NK-92 treated with Interleukin-12 subunit alpha and Interleukin-12 subunit beta, amount 100 ng/mL, for 24 hours (cell line): ENCODE measurements at places on chromosomes 1 and 21.

- no peak for DNase-seq
Measured at GRCh38 chr21:33699277-33699676, 57.0 kb downstream of the ITSN1 start.

DNA sequence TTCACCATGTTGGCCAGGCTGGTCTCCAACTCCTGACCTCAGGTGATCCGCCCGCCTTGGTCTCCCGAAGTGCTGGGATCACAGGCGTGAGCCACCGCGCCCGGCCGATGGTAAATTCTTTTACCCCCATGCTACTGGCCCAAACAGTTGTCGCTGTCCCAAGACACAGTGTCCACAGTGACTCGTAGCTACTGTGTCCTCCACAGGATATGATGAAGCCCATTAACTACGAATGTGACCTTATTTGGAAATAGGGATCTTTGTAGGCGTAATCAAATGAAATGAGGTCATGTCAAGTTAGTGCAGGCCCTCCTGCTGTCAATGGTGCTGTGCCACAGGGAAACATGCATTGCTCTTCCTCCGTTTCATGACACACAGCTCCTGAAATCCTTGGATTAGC is 8.5 kb downstream of the FNDC10 start:
- no peak for DNase-seq

GRCh38 chr1:150383631-150384324 is 19.8 kb downstream of the RPRD2 start:
- no peak for DNase-seq

DNA sequence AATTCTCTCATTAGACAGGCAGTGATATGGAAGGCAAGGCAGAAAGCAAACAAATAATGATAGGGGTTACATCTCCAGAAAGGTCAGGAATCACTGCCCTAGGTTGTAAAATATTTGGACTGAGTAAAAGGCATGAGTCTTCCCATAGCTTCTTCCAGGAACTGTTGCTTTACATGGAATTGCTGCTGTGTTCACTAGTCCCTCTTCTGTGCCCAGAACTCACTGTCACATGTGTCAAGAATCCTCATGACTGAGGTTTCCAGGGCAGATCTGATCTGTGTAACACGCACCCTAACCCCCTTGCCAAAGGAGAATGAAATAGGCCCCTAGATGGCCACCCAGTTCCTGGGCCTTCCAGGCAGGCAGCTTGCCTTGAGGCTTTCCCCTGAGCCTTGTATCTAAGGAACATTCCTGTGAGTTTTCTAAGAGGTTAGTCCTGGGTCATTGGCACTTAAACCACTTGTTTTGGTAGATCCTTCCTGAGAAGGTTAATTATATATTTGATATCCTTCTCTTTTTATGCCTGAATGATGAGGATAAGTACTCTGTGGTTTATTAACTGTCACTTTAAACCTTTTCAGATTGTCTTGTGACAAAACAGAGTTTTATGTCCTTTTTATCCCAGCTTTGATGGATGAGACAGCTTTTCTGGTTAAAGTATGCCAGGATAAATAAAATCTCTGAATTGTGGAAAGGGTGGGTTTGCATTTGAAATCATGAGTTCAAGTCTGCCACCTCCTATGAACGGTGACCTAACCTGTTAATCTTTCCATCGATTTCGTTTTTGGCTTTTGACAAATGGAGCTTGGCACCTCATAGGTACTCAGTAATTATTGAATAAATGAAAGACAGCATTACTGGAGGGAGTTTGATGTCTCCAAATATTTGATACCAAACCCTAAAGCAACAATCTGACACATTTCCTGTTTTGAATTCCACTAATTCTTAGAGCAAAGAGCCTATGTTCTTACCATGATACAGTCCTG is 163.3 kb downstream of the DHRS3 start:
- no peak for DNase-seq

GRCh38 chr1:46489169-46489637 is 433 bp upstream of the DMBX1 start:
- DNase-seq = no peak
